ENCODE measurements at places on chromosomes 11 and 22.

DNA sequence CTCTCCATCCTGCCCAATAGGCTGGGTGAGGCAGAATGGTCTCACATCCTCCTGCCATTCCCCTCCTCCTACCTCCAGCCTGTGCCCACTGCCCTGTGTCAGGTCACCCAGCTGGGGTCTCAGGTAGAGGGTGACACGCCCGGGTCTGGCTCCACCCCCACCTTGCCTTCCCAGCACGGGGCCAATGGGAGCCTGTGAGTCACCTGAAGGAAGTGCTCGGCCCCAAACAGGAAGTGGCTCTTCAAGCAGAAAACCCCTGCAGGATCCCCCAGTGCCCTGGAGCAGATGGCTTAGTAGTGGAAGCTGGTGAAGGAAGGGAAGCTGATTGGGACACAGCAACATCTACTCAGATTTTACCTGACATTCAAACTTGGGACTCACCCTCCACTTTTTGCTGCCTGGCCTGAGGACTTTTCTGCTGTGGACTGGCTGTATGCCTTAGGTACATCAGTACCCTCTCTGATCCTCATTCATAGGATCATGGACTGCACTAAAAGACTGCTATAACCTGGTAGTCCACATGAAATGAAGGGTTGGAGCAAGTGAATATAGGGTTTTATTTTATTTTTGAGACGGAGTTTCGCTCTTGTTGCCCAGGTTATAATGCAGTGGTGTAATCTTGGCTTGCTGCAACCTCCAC, 33.4 kb downstream of the GDPD5 start:
- no peak for DNase-seq

GRCh38 chr22:42176255-42176915, 45.8 kb upstream of the CYP2D6 start:
- DNase-seq = no peak

DNA sequence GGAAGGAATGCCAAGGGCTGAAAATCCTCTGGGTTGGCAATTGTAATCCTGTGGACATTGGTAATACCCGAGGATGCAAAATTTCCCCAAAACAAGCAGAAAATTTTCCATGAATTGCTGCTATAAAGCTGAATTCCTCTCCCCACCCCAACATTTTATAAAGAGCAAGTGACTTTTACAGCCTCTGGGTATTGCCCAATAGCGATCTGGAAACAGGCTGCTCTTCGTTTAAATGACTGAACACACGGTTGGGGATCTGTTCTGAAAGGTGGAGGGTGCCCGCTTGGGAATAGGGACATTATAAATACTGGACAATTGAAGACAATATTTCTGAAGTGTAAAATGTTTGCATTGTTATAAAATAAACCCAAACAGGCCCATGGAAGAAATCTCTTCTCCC, 20.6 kb downstream of the EHF start:
- DNase-seq = no peak

DNA sequence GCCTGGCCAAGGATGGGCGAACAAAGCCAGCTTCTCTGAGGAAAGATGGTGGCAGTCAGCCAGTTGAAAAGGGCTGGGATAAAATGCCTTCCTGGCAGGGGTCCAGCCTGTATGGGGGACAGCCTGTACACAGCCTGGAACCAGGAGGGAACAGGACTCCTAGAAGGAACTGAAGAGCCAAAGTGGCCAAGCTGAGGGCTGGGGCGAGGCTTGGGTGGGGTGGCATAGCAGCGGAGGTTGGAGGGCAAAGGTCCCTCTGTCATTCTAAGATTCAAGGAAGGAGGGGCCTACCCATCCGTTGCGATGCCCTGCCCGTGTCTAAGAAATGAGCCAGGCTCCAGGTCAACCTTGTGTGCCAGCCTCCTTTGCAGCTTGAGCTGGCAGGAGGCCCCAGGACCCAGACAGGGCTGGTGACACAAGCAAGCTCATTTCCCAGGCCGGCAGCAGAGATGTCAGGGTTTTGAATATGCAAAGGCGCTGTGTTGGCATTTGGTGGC, 22.6 kb downstream of the FADD start:
- no peak for DNase-seq

- no peak for DNase-seq
Measured at GRCh38 chr11:72221386-72222075, 3.0 kb upstream of the INPPL1 start.

GRCh38 chr11:12680246-12680939, 6.2 kb downstream of the TEAD1 start:
- DNase-seq = peak; percentile 66

DNA sequence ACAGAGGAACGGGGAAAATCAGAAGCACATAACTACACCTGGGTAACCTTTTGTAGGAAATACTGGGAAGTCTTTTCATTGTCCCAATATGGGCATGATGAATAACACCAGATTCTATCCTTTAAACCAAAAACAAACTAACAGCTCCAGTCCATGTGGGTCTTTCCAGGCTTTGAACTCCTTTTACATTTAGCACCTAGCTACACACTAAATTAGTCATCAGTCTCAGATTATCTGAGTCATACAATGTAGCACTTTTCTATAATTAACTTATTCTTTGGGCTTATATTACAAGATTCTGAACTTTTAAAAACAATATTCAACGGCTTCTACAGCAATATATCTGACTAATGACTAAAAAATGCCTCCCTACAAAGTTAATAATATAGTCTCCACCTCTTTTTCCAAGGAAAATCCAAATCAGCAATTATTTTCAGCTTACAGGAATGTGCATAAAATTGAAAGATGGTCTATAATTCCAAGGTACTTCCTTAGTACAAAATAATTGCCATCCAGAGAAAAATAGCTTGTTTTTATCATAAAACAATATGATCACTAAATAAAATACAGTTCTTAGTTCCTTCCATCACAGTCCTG, 26.3 kb downstream of the STK33 start:
- no peak for DNase-seq

- no peak for DNase-seq
Measured at GRCh38 chr11:86101493-86101892, 32.6 kb upstream of the PICALM start.

DNA sequence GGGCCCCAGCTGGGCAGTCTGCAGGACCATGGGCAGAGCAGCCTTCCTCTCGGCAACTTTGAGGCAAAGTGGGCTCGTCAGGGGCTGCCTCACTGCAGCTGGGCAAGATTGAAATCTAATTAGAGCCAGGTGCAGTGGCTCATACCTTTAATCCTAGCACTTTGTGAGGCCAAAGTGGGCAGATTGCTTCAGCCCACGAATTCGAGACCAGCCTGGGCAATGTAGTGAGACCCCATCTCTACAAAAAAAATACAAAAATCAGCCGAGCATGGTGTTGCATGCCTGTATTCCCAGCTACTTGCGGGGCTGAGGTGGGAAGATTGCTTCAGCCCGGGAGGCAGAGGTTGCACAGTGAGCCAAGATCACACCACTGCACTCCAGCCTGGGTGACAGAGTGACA, 34.2 kb downstream of the ARHGAP8 start:
- no peak for DNase-seq

DNA sequence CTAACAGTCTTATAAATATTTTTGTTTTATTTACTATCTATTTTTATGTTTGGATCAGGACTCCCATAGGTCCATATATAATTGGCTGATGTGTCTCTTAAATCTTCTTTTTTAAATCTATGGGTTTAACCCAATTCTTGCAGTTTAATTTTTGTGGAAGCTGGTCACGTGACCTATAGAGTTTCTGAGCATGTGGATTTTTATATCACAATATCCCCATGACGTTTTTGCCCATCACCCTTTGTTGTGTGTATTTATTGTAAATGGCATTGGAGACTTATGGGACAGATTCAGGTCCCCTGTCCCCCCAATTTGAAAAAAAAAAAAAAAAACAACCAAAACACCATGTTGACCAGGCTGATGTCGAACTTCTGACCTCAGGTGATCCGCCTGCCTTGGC, 78.8 kb upstream of the PRODH start:
- no peak for DNase-seq

All from HFF-Myc (cell line).